ENCODE measurements at places on chromosomes 5 and 9.

DNA sequence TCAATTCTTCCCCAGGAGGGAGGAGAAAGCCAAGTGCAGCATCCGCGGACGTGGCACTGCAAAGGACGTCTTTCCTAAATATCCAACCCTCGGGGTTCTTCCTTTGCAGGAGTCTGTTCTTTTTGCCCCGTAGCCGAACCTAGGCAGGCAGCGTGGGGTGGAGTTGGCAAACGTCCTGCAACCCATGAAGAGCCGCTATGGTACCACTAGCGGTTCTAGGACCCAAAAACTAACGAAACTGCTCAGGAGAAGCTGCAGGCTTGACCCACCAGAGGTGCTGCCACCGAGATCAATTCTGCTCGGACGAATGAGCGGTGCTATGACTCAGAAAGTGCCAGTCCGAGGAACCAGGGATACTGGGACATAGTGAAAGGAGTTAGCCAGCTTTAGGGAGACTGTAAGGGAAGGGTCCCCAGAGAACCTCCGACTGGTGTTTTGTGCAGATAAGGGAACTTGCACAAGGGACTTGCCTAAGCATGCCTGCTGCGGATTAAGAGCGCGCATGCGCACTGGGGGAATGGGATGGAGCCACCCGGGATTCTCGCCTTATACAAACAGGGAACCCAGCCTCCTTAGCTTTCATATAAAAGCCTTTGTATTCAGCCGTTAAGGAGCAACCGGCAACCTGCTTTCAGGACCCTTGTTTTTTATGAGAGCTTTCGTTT, 32.7 kb downstream of the ANXA2R start:
- DNase-seq = peak; percentile 93

DNA sequence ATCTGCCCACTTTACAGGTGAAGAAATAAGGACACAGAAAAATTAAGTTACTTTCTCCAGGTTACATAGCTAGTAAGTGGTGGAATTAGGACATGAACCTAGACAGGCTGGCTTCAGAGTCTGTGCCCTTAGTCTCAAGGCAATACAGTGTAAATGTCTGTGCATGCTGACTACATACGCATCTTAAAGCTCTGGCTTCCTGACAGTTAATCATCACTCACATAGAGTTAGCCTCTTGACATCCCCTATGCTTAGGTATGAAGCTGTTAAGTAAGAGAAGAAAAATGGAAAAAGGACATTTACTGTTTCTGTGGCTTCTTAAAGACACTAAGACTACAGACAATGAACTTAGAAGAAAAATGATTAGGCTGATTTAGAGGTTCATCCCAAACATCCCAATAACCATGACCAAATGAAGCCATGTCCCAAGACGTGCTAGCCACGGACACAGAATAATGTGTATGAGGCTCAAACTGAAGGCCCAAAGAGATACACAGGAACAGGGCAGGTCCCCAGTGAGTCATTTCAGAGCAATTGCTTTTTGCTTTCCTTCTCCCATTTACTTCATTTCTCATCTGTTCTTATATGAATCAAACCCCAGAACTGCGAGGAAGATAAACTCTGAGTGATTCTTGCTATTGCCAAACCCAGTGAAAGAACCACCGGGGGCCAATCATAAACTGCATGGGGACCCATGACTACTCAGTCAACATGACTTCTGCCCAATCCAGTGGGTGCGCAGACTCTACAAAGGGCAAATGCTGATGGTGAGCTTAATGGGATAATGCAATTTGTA, 100.0 kb upstream of the IFNK start:
- no peak for DNase-seq

DNA sequence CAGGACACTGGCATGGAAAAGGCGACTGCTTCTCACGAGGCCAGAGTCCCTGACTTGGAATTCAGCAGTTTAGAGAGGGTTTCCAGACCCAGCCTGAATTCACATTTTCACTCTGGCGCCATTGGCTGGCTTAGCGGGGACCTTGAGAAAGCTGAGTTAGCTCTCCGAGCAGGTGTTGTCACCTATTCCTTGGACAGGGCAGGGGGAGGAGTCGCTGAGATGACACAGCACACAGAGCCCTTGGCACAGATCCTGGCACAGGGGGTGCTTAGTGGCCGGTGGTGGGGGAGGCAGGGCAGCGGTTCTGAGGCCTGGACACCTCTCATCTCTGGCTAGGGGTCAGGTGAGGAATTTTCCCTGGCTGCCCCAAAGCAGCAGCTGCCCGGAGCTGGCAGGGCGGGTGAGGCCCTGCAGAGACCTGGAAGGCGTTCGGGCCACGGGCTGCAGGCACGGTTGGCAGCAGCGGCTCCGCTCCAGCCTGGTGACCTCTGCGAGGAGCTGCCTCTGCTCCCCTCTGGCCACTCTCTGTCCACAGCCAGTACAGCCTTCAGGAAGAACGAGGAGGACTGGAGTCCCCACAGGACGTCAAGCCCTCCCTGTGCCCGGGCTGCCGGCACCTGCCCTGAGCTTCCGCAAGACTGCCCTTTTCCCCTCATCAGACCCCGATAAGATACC, 72.4 kb upstream of the RAPGEF1 start:
- DNase-seq = no peak

DNA sequence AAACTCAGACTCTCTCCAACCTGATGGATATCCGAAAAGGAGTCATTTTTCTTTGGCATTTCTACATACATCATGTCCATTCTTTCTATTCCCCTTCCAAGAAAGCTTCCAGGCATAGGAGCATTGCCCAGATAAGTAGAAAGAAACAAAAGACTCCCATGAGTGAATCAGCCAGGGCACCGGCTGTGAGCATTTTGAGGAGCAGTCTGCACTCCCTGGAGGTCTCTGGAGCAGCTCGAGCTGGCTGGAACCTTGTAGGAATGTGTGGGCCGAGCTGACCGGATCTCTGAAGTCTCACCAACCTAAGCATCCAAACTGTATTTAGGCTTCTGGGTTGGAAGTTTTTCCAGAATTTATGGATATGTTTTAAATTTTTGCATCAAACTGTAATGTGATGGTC, 161.4 kb upstream of the TRPC7 start:
- DNase-seq = no peak

DNA sequence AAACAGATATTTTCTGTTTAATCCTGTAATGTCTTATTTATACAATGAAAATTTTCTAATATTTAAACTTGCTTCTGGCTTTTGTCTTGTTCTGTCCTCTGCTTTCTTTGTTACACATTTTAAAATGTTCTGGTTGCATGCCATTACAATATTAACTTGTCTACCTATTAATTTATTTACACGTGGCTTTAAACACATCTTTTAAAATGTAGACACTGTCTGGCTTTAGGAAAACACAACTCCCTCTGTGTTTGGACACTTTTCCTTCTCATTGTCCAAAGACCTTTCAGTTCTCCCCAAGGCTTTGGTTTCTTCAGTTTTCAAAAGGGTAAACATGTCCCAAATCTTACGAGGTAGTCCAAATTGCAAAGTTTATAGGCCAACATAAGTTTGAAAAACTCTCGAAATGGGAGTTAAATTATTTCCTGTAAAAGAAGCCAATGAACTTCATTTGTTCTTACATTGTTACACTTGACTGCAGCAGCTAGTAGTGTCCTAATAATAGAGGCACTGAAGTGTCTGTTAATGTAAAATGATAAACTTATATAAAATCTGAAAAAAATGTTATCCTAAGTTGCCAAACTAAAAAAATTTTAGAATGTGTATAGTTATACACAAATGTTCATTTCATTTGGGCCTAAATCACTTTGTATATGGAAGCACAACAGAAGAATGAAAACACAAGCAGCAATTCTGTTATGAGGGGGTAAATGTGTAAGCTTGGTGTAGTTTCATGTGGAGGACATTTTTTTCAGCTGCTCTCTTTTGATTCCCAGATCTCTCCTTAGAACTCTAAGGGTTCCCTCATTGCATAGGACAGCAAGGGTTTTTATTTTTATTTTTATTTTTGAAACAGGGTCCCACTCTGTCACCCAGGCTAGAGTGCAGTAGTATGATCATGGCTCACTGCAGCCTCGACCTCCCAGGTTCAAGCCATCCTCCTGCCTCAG, 53.8 kb downstream of the ALDH1A1 start:
- no peak for DNase-seq

DNA sequence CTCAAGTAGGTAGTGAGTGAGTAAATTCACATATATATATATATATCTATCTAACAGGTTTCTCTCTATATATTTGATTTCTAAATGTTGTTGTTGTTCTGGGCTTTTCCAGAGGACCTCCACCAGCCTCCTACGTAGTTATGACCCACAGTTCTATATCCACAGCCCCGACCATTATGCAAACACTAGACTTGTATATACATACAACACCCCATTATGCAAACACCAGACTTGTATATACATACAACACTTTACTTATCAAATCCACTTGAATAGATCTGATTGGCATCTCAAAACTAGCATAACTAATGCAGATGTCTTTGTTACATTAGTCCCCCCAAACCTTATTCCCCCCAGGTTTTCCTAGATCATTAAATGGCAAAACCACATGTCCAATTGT, 108.7 kb downstream of the JAKMIP2 start:
- no peak for DNase-seq

Measured in Kasumi-1 (cell line).